ENCODE measurements at places on chromosomes 5 and 9.

GRCh38 chr9:113721856-113722255 is 154.3 kb upstream of the ZNF618 start:
- no peak for DNase-seq

DNA sequence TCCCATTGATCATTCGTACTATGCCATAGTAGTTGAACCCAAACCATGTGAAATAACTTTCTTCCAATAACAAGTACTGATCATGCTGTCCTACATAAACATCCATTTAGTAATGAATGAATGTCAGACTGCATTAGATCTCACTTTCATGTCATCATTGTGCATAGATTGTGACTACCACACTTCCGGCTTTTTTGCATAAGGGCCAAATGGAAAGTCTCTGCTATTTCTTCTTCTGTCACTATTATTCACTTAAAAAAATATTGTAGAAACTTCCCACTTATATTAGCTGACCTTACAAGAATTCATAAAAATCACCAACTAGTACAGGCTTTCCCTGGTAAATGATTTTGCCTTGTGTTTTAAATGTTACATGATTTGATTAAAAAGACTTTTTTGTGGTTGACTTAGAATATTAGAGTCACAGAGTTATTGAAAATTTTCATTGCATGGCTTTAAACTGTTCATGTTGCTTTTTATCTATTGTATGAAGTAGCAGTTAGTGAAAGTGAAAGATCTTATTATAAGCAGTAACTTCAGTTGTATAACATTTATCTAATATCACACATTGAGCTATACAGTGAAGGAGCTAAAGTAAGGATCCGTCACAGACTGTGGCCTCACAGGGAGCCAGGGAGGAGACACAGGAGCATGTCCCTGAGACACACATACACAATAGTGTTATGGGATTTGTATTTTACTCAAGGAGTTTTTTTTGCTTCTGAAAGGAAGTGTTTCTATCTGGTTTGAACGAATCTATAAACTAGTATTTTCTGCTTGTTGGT is 33.9 kb downstream of the LMNB1 start:
- no peak for DNase-seq

GRCh38 chr5:78544561-78545201 is 103.9 kb downstream of the LHFPL2 start:
- no peak for DNase-seq

DNA sequence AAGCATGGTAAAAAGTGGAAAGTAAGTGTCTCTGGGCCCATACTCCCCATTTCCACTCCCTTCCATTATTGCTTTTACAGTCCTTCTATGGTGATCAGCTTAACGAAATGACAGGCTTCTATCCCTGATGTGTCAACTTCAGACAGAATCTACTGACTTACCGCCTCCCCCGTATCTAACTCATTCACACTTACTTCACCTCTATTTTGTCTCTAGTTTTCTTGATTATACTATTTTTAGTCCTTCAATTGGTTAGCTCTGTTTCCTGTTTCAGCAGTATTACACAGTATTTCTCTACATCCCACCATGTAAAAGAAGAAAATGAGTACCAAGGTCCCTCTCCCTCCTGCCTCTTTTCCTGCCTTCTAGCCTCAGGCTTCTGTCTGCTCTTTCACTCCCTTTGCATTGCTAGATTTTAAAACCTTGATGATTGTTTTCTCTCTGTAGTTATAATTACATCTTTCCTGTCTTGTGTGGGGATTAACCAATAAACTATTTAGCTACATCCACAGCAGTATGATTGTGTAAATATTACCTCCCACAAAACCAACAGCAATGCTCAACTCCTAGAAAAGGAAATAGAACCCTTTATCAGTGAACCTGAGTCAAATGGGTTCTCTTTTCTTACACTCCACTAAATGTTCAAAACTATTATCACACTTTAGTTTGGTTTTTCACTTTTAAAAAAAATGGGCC is 53.4 kb downstream of the GNAQ start:
- DNase-seq, result no peak

DNA sequence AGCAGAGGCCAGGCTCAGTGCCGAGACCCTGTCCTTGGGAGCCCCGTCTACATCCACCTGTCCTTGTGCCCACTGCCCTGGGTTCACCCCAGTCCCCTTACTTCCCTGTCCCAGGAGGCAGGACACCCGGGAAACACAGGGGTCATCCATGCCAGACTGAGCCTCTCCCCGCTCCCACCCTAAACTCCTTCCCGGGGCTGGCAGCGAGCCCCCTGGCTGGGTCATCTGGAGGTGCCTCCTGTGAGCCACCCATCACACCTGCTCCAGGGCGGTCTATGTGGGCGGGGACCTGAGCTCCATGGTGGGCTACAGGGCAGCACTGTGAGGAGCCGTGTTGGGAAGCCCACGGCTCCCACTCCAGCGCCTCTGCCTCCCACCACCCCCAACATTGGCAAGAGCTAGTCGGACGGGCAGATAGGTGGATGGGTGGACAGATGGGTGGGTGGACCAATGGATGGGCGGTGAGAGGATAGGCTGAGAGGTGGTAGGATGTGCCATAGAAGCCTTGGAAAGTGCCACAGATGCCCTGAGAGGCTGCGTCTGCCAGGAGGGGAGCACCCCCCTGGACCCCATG is 42.5 kb upstream of the RXRA start:
- no peak for DNase-seq

DNA sequence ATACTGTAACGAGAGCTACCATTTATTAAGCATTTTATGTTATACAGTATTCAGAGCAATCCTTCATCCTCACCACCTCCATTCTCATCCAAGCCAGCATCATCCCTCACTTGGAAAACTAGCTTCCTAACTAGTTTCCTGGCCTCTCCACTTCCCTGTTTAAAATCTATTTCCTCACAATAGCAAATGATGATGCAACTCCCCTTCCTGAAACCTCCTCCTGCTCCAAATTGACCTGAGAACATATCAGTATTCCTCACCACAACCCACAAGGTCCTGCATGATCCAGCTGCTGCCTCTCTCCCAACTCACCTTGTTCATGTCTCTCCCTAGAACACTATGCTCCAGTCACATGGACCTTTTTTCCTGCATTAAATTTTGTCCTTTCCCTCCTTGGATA is 4.3 kb upstream of the SLC36A2 start:
- no peak for DNase-seq

DNA sequence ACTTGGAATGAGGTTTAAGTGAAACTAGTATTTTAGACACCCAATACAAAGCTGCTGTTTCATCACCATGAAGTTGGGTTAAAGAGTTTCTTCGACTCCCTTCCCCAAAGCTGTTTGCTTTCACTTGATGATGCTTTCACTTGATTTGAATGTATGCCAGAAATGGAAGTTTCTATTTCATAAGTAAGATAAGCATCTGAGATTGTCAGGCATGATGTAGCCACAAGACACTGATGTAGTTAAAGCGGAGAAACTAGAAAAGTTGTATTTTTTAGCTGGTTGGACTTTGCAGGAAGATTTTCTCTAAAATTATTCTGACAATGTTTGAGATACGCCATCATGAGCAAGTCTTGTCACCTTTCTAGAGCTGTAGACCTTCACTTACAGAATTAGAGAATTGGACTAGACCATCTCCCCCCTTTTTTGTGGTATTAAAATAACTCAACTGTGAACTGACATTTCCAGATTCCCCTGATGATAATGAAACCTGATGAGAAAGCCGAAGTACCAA is 20.0 kb downstream of the MOCS2 start:
- no peak for DNase-seq

- DNase-seq, result peak; percentile 41
Observed at GRCh38 chr9:78121488-78121887, 89.9 kb upstream of the GNAQ start.

DNA sequence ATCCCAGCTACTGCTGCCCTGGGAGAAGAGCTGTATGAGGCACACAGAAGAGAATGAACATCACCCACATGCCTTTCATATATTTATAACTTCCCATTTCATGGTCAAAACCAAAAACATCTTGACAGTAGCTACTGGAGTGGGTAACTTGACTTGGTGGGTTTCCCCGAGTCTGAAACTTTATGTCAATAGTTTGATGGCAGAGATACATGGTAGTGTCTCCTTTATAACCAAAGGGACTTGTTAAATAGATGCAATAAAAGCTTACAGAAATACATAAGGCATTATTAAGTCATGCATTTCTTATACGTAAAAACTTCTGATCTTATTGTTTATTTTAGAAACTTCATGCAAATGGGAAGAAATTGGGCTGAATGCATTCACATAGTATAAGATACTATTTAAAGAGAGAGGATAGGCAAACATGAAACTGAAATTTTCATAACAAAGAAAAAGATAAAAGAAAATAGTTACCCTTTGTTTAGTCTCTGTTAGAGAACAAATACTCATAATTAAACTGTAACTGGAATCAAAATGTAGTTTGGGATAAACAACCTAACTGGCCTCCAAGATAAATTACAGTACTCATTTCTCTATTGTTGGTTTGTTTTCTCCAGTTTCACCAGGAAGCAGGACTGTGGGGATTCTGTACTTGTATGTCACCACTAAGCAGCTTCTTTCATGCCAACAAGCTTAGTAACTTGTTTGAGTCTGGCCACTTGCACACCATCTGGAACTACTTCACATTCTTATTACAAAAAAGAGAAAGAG is 459.3 kb upstream of the MEF2C start:
- DNase-seq, result no peak

DNA sequence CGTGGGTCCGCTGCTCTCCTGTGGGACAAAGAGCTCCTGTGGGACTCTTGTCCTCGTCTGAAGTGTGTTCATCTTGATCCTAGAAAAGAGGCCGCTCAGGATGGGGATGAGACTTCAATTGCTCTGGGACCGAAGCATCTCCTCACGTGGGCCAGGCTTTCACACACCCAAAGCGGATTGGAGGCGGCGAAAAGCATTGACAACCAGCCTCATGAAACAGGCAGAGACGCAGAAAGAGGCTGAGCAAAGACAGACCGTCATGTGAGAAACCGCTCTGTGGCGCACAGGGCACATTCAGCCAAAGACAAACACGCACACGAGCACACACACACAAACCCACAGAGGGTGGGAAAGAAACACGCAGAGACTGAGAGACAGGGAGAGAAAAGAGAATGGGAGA is 479.5 kb downstream of the SPATA31A7 start:
- no peak for DNase-seq

DNA sequence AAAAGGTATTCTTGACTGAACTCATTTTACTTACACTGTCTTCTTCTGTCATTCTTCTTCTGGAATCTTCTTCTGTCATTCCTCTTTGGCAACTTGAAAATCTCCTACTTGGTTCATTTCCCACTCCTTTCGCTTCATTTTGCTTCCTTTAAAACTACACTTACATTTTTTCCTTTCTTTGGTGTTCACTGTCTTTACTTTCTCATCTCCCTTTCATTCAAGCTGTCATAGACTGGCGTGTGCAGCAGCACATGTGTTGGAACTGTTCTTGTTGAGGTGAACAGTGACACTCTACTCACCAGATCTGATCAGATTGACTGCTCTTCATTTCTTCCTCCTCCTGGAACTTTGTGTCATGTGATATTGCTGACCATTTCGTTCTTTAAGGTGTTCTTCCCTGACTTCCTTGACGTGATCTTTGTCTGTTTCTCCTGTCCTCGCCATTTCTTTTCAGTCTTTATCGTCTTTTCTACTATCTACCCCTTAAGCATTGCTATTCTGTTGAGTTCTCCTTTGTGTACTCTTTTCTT is 6.4 kb downstream of the DNAJC25 start:
- no peak for DNase-seq

DNA sequence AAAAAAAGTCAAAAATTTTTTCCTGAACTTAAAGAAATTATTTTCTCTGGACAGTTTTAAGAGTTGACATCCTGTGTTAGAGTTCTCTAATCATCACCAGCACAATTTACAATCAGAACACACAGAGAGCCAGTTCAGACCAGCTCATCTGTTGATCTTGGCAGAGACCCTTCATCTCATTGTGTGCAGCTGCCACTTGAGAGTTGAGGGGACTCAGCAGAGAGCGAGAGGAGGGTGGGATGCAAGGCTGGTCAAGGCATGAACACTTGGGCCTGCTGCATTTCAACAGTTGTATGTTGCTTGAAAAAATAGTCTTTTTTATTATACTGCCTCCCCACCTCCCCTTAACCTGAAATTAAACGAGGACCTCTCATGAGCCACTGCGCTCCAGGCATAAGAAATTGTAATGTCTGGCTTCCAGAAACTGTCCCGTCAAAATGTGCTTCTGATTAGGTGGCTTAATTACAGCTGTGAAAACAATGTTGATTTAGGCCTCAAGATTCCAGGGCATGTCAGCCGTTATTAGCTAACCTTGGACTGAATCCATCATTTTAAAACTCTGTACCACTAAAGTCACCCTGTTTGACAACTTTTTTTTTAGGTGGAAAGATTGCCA is 383.6 kb downstream of the CCDC171 start:
- peak; percentile 96 for DNase-seq

DNA sequence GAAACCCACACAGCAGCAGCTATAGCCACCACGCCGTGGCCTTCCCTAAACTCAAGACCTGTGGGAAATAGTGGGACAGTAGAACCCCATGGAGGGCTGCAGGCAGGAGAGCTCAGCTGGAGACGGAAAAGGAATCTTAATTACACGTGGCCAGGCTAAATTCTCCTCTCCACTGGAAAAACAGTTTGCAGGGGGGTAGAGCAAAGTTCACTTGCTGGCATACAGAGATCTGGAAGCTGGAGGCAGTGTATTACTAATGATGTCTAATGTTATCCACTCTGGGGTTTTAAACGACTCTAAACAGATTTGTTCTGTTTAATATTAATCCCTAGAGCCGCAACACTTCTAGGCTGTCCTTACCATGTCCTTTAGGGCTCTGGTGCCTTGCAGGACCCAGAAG is 257.1 kb downstream of the SAXO1 start:
- DNase-seq, result no peak

GRCh38 chr9:108845507-108845906 is 10.3 kb downstream of the ACTL7B start:
- no peak for DNase-seq

GRCh38 chr9:79120533-79120932 is 451.2 kb upstream of the TLE4 start:
- DNase-seq, result peak; percentile 82

DNA sequence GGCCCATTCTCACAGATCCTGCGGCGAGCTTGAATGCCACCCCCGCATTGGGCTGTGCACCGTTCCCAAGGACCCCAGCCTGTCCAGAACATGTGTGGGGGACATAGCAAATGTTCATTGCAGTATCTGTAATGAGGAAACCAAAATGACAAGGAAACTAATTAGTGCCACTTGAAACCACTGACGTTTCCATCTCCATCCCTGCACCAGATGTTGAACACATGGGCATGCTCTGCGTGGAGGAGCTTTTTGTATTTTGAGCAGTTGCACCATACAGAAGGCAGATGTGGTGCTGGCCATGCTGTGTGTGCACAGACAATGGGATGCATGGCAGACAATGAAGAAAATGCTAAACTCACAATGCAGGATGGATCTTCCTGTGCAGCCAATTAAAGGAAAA is 437.7 kb downstream of the SEMA5A start:
- DNase-seq, result no peak

DNA sequence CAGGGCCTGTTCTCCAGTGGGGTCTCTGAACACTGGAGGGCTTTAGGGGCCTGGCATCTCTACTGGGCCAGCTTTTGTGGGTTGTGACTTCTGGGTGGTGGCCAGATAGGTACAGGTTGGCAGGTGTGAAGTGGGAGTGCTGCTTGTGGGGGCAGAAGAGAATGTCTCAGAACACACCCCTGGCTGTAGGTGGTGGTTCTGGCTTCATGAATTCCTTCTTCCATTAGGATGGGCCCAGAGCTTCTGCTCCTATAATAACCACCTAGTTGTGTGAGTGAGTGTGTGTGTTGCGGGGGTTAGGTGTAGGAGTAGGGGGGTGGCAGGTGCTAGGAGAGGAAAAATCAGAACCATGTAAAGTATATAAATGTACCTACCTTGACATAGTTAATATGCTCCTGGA is 1.6 kb downstream of the PDZD2 start:
- DNase-seq, result no peak

Data from NCI-H1092 treated with DMSO at 0.1 percent for 48 hours (cell line).